ENCODE measurements at places on chromosomes 11 and 22.

- peak; percentile 10 for DNase-seq
Observed at GRCh38 chr22:45129703-45130524, 33.8 kb upstream of the NUP50 start.

DNA sequence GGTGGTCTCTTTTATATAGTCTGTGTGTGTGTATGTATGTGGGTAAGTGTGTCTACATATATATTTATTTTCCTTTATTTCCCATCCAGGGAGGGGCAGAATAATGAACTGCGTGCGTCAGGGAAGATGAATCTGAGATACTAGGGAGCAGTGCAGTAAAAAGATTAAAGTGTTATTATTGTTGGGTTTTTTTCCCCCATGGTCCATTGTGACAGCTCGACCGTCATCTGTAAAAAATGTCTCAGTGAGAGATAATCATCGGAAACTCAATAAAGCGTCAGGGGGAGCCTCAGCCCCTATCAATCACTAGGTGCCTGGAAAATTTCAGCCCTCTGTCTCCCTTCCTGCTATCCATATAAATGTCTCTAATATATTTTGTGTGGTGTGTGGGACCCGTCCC lies 64.6 kb downstream of the CLPB start:
- no peak for DNase-seq

- DNase-seq, result no peak
Observed at GRCh38 chr22:27802346-27803073, 954 bp upstream of the MN1 start.

DNA sequence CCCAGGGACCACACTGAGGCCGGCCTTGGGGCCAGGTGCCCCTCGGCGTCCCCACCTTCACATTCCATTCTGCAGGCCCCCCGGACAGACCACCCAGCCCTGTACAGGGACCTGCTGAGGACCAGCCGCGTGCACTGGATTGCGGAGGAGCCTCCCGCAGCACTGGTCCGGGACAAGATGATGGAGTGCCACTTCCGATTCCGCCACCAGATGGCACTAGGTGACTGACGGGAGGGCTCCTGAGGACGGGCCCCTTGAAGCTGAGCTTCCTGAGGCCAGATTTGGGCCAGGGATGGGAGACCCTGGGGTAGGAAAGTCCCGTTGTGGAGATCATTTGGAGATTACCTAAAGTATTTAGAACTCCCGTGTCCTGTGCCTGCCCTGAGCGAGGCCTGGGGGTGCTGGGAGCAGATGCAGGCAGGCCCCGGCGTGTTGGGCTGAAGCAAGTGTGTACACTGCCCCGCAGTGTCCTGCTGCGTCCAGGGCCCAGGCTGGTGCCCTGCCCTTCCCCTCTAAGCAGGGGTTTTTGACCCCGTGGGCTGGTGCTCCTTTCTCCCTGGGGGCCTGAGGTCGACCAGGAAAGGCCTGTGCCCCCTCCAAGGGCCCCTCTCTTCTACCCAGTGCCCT lies 20.0 kb downstream of the TRMU start:
- DNase-seq, result peak; percentile 35

DNA sequence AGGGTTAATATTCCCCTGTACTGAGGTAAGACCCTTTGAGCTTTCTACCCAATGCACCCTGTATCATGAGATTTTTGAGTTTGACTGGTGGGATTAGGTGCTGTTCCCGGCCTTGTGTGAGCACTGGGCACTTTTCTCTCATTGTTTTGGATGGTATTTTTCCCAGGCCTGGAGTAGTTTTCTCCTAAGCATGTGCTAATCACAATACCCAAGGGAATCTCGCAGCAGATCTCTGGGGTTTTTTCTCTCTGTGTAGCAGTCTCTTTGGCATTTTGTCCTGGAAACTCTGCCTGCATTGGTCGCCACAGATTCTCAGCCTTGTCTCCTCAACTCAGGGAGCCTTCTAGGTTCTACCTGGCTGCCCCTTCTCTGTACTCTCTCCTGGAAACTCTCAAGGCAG lies 19.9 kb downstream of the IGHMBP2 start:
- no peak for DNase-seq

DNA sequence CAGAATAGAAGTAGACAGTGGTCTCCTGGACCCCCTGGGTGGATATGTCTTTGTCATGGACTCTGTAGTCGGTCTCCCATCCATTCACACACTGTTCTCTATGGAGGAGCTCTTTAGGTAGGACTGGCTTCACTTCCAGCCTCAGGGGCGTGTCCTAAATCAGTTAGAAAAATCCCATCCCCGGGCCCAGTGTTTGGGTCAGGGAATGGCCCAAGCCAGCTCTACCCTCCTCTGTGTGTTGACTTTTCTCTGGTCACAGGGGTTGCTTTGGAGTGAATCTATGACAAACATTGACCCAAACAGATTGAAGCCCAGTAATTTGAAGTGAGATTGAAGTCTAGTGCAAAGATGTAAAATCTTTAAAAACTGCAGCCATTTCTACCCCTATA lies 34.0 kb downstream of the WEE1 start:
- DNase-seq, result no peak

DNA sequence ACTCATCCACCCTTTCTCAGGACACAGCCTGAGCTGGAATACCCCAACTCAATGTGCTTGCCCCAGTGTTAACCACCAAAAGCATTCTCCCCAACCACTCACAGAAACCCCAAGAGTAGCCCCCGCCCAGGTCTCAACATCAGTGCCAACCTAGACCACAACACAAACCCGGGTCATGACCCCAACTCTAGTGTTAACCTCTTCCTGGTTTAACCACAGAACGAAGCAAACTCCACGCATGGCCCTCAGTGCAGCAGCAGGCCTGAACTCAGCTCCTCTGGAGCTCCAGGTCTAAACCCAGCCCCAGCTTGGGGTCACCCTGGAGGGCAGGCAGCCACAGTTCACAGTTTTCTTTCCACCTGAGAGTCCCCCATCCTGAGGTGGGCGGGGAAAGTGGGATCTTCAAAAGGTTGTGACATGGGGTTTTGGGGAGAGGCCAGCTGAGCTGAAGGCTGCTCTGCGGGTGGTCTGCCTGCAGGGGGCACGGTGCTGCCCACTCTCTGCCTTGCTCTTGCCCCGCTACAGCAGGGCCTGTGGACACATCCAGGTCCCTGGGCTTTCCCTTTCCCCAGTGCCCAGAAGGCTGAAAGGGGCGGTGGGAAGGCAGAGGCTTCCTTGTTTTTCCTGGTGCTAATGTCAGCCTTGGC lies 37.9 kb downstream of the NECTIN1 start:
- DNase-seq, result peak; percentile 86

DNA sequence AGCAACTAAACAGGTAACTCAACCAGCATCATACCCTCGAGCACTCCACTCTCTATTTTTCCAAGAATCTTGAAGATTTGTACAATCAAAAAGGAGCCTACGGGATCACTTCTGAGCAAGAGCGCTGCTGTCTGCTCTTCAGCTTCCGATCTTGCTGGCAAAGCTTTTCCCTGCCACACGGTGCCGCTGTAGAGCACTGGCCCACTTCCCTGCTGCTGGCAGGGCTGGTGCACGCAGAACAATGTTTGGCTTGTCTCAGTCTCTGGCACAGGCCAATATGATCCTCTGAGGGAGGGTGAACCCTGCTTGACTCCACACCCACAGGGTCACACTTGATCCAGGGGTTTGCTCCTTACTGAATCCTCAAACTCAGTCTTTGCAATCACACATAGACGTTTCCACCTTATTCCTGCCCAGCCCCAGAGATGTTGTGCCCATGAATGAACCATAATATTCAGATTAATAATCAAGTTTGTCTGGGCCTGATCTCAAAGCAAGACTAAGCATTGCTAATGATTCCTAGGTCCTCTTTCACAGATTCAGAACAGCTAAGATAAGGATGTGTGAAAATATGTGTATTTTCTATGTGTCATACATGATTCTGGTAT lies 536.6 kb downstream of the SOX6 start:
- peak; percentile 27 for DNase-seq

DNA sequence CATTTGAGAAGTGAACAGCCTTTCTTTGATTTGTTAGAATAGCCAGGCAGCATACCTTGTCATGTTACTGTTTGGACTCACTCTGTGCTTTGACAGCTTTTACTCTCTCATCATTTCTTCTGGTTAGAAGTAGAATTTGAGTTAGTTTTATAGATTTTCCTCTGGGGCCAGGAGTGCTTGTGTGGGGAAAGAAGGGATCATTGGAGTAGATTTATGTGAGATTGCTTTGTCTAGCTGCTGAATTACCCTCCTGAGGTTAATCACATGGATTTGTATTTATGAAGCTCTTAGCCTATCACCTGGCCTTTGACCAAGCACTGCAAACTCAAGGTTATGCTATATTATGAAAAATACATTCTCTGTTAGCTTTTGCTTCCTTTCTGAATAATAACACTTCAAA lies 54.3 kb downstream of the SWAP70 start:
- DNase-seq, result no peak

- peak; percentile 25 for DNase-seq
Observed at GRCh38 chr11:134413043-134413825, 1.2 kb upstream of the B3GAT1 start.

DNA sequence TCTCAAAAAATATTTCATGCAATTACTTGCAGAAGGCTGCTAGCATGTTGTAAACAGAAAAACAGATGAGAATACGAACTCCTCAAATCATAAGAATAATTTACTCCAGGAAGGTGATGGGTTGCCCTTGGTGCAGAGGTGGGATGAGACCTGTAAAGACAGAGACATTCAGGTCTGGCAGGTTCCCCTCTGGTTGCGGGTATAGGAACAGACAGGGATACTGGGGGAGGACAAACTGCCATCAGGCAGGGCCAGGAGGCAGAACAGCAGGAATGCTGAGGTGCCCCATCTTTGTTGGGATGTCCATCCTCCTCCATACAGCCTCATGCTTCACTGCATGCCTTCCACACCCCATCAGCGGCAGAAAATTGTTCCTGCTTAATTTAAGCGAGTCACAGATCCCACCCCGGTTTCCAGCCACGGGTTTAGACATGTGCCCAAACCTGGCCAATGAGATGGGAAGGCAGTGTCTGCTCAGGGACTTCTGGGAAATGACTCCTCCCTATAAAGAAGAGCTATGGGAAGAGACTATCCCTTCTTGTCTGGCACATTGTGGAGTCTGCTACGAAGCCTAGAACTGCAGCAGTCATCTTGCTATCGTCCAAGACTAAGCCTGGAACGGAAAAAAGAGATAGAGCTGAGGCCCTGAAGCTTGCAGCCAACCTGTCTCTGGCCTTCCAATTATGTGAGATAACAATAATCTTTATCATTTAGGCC lies 23.1 kb upstream of the IRAG1 start:
- DNase-seq, result no peak

- DNase-seq, result no peak
Observed at GRCh38 chr22:36478966-36479365, 2.5 kb downstream of the TXN2 start.

DNA sequence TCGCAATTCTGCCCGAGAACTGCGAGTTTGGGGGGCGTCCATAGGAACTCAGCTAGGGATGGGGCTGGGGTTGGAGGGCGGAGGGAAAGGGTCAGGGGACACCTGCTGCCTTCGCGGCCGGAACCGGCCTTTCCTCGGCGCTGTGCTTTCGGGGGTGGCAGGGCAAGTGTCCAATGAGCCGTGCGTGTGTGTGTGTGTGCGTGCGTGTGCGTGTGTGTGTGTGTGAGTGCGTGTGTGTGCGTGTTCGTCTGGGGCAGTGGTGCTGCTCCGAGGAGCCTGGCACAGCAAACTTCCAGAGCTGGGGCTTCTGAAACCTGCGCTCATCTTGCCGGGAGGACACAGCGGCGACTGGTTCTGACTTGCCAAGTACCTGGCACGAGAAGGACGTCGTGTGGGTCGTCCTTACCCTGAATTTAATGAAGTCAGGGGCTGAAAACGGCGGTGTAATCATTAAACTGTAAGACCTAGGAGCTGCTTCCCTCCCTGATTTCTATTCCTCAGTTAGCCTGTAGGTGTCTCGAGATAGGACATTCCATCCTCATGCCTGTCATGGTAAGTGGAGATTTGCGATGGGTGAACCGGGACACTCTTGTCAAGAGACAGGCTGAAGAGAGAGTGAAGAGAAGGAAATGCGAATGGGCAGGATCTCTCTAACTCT lies 27.0 kb upstream of the AMOTL1 start:
- DNase-seq, result peak; percentile 42

DNA sequence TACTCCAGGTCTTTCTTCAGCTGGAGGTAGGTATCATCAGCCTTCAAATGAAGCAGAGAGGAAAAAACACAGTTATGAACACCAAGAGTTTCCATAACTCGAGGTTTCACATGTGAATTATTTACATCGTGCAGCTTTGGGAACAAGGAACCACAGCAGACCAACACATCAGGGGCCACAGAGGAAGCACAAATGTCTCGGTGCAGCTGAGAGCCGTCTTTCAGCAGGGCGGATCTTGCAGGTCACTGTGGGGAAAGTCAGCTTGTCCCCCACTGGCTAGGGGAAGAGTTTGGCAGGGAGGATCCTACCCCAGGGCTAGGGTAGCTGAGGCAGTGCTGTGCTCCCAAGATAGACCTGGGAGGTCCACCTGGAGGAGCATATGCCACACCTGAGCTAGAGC lies 74.7 kb downstream of the C11orf58 start:
- no peak for DNase-seq

DNA sequence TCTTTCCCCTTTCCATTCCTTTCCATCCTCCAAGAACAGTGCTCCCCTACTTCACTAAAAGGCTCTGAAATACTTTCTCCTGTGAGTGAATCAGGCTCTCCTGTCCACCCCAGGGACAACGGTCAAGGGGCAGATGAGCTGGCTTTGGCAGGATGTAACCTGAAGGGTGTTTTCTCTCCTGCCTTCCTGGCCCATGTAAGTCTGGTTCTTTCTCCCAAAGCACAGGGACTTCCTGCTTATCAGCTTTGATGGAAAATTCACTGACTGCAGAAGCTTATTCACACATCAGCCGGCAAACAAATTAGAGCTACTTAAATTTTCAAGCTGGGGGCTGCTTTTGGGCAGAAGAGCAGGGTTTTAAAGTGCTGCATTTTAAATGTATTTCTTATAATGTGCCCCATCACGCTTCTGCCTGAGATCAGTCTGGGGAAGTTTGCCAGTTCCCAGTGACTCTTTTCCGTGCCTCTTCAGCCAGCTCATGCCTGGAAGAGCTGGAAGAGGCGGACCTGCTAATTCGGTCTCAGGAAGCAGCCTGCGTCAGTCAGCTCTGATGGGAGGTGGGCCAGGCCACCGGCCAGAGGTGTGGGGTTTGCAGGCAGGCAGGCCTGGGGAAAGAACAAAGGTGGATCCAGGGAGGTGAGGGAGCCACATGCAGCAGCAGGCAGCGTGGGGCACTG lies 140.4 kb upstream of the TBCEL start:
- DNase-seq, result no peak

GRCh38 chr11:118921121-118921928 lies 4.4 kb downstream of the BCL9L start:
- no peak for DNase-seq

DNA sequence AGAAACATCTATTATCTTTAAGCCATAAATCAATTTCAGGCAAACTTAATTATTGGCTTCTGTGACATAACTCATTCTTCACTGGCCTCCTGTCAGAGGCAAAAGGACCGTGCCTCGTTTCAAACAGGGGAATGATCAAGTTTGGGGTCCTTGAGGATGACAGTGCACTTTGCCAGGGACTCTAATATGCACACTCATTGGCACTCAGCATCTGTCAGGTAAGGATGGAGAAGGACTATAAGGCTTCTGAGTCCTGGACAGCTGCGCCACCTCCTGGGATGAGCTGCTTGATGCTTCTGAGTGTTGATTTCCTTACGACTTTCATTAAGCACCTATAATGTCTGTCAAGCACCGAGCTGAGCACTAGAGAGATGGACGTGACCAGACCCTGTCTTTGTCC lies 20.2 kb downstream of the BPIFC start:
- peak; percentile 20 for DNase-seq
